ENCODE measurements at places on chromosomes 16 and 17. TPM values are rescaled to one million over a fixed set of nuclear protein-coding genes. Genes with fewer than 3 reads are reported as not detected.

Gene PPP4C
- 109 TPM for total RNA-seq

Gene PRR11
- 5.3 TPM for total RNA-seq

Gene CHST4
- total RNA-seq, result 0.56 TPM

Gene BOLA2B
- 133 TPM for total RNA-seq

Gene SMIM36
- 0.55 TPM for total RNA-seq

Gene TNFRSF17
- total RNA-seq, result 4.3 TPM

Gene ODAD4
- 22.3 TPM for total RNA-seq

Gene CBX2
- 30.7 TPM for total RNA-seq

Gene SMG1
- 113 TPM for total RNA-seq

- DNase-seq, result peak; percentile 45
- H3K27ac ChIP-seq, result no peak overlapping the region
- no peaks in the 10 kb centered on the region for H3K36me3 ChIP-seq
- peaks cover 6% of the 10 kb centered on the region for H3K4me1 ChIP-seq
- H3K4me3 ChIP-seq, result no peak overlapping the region
These were observed 23.8 kb downstream of the COTL1 start for GRCh38 chr16:84593825-84594724.

DNA sequence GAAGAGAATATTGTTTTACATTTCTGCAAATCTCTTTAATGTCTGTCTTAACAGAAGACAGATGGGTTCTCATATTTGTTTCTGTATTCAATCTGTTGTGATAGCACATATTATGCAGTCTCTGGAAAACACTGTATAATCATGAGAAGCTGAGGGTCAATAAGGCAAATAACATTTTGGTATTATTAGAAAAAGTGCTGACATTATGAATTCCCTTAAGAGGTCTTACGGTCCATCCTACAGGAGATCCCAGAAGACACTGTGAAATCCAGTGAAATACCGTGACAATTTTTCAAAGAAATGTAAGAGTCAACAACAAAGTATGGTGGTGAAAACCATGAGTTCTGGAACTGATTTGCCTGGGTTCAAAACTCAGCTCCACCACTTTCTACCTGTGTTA lies 42.3 kb downstream of the ABCA5 start:
- no peaks in the 10 kb centered on the region for H3K36me3 ChIP-seq
- H3K27ac ChIP-seq, result no peak overlapping the region
- no peak for DNase-seq
- no peak overlapping the region for H3K4me3 ChIP-seq
- no peaks in the 10 kb centered on the region for H3K27me3 ChIP-seq

- H3K27ac ChIP-seq, result no peak overlapping the region
- H3K4me1 ChIP-seq, result no peaks in the 10 kb centered on the region
- H3K4me3 ChIP-seq, result no peak overlapping the region
- DNase-seq, result no peak
- H3K27me3 ChIP-seq, result no peaks in the 10 kb centered on the region
These were observed 15.3 kb downstream of the CCL11 start for GRCh38 chr17:34300652-34301370.

DNA sequence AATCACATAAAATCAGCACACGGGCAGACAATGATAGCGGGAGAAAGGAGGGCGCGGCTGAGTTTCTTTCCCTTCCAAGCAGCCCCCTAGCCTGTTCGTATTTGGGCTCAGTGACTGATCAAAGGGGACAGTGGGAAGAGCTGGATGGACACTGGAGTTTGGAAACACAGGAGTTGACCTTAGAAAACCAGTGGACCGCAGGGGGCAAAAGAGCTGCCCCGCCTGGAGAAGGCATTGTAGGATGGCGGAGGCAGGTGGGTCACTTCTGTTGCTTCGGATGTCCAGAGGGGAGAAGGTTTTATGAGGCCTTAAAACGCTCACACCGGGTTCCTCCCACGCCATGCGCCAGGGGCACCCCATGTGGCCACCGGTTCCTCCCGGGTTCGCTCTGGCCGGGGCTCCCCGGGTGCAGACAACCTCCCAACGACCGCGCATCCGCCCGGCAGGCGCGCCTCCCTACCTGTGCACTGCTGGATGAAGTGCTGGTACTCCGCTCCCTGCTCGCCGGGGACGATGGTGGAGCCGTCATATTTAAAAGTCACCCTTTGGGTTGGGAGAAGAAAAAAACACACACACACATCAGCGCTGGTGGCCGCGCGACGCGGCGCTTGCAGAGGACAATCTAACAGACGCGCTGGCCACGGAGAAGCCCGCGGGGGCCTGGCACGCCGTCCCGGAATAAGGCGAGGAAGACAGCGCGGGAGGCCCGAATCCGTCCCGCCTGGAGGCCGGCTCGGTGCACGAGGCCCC lies 662 bp downstream of the COTL1 start:
- H3K27me3 ChIP-seq, result no peaks in the 10 kb centered on the region
- peak overlapping the region; percentile 63 for H3K4me3 ChIP-seq
- peaks cover 27% of the 10 kb centered on the region for H3K4me1 ChIP-seq

GRCh38 chr16:79082970-79083369 lies 517.6 kb downstream of the MAF start:
- H3K27me3 ChIP-seq, result no peaks in the 10 kb centered on the region
- no peak overlapping the region for H3K4me3 ChIP-seq
- H3K36me3 ChIP-seq, result no peaks in the 10 kb centered on the region

DNA sequence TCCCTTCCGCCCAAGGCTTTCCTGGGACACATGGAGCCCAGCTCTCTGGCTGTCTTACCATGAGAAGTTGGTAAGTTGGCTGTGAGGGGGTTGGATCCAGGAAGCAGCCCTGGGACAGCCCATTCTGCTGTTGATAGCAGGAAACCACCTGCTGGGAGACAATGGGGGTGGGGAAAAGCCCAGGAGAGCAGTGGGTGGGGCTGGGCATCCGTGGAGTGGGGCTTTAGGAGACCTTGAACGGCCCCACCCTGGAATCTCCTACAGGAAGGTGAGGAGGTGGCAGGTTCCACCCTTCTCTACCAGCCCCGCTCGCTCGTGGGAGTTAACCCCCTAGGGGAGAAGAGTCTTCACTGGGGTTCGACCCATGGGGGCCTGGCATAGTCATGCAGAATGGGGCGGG lies 5.8 kb downstream of the TMEM92 start:
- no peaks in the 10 kb centered on the region for H3K36me3 ChIP-seq
- no peak overlapping the region for H3K4me3 ChIP-seq
- H3K27ac ChIP-seq, result no peak overlapping the region
- H3K4me1 ChIP-seq, result no peaks in the 10 kb centered on the region

- H3K4me3 ChIP-seq, result no peak overlapping the region
- H3K36me3 ChIP-seq, result no peaks in the 10 kb centered on the region
- H3K27ac ChIP-seq, result peak overlapping the region; percentile 82
- H3K4me1 ChIP-seq, result peaks cover 32% of the 10 kb centered on the region
- peak; percentile 93 for DNase-seq
These were observed 10.3 kb upstream of the TVP23A start for GRCh38 chr16:10828851-10829366.

DNA sequence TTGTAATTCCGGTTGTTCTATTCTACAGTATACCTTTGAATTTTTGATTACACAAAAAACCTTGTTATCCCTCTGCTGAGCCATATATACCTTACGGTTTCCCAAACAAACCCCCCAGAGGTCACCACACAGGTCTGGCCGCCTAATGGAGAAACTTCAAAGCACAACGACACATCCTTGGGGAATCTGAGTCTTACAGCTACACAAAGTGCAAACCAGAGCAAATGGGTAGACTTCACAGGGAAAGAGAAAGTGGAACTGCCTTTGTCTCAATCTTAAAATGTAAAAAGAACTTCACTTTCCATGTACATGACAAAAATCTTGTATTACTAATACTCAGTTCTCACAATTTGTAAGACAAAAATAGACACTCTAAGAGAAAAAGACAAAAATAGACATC lies 2.7 kb downstream of the FBXO31 start:
- peak overlapping the region; percentile 3 for H3K27ac ChIP-seq
- no peak for DNase-seq
- H3K27me3 ChIP-seq, result no peaks in the 10 kb centered on the region

DNA sequence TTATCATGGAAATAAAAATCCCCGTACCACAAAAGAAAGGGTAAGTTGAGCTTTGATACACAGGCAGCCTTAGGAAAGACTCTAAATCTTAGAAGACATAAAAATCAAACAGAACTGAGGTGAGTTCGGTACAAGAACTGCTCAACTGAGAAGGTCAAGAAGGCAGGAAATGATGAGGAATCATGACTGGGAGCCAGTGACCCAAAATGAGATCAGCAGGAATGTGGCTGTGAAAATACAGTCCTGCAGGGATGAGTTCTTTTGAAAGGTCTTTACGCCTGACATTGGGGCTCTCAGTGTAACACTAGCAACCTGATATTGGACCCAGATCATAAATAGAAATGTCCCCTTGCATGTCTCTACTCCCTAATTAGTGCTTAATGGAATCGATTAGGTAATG lies 56.3 kb upstream of the CDH11 start:
- H3K27me3 ChIP-seq, result no peaks in the 10 kb centered on the region
- no peaks in the 10 kb centered on the region for H3K36me3 ChIP-seq
- no peaks in the 10 kb centered on the region for H3K4me1 ChIP-seq
- H3K27ac ChIP-seq, result no peak overlapping the region
- no peak overlapping the region for H3K4me3 ChIP-seq

GRCh38 chr16:11669380-11670146 lies 1.3 kb downstream of the SNN start:
- no peak for DNase-seq
- H3K4me3 ChIP-seq, result peak overlapping the region; percentile 85
- peaks cover 41% of the 10 kb centered on the region for H3K4me1 ChIP-seq
- H3K27me3 ChIP-seq, result no peaks in the 10 kb centered on the region
- H3K36me3 ChIP-seq, result no peaks in the 10 kb centered on the region

- no peaks in the 10 kb centered on the region for H3K4me1 ChIP-seq
- no peaks in the 10 kb centered on the region for H3K36me3 ChIP-seq
- no peaks in the 10 kb centered on the region for H3K27me3 ChIP-seq
- H3K27ac ChIP-seq, result no peak overlapping the region
- H3K4me3 ChIP-seq, result no peak overlapping the region
These were observed 1.2 kb downstream of the BRIP1 start for GRCh38 chr17:61862105-61862574.

DNA sequence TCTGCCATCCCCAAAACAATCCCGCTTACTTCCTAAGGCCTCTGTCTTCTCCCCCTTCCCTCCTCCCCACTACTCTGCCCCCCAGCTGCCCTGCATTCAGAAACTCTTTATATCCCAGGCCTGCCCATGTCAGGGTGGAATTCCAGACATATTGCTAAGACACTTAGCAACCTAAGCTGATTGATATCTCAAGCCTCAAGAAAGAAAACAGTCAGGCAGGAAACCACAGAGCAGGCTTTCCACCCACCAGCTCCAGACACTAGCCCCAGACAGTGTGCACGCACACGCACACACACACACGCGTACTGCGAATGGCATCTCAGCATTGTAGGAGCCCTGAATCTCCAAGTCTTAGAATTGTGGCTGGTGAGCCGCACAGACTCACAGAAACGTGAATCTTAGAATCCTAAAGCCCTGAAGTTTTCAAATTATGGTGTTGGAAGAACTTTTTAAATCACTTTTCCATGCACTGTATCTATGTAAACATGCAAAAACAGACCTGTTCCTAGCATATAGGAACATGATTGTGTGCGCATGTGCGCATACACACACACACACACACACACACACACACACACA lies 8.8 kb upstream of the LPCAT2 start:
- H3K27ac ChIP-seq, result no peak overlapping the region
- no peaks in the 10 kb centered on the region for H3K36me3 ChIP-seq
- no peaks in the 10 kb centered on the region for H3K27me3 ChIP-seq
- peaks cover 43% of the 10 kb centered on the region for H3K4me1 ChIP-seq
- no peak for DNase-seq
- H3K4me3 ChIP-seq, result no peak overlapping the region

DNA sequence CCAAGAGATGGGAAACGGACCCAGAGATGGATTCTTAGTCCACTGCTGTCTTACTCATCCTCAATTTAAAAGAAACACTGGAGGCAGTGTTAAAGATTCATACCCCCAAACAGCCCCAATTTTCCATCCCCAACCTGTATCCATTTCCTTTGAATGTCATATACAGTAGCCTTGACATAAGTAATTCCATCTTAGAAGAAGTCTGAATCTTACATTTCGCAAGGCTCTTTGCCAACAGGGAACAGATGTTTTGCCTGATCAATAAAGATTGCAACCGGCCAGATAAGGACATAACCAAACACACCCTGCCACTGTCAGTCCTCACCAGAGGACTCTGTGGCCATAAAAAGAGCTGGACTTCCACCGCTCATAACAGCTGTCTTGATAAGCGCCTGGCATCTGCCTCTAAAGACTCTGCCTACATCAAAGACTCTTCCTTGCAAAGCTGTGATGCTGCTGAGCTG lies 59.0 kb upstream of the MED9 start:
- no peak for DNase-seq
- H3K4me3 ChIP-seq, result no peak overlapping the region
- no peak overlapping the region for H3K27ac ChIP-seq
- H3K36me3 ChIP-seq, result no peaks in the 10 kb centered on the region
- H3K4me1 ChIP-seq, result no peaks in the 10 kb centered on the region

DNA sequence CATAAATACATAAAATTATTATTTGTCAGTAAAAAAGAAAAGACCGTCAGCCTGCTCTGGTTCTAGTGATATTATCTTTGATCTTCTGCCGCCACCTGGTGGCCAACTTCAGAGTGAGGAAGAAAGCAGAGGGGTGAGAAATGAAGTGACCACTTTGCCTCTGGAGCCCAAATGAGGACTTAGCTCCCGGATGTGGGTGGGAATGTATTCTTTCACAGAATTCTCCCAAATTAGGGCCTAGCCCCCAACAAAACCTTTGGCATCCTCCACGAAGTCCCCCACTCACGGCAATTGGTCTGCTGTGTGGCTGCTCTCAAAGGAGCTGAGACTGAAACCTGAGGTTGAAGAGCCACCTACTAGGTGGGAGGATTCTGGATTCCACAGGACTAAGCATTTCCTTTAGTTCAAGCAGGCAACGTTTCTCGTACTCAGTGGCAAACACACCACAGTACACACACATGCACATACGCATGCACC lies 4.9 kb upstream of the ZNF267 start:
- no peaks in the 10 kb centered on the region for H3K4me1 ChIP-seq
- no peak overlapping the region for H3K4me3 ChIP-seq
- peak; percentile 92 for DNase-seq
- no peaks in the 10 kb centered on the region for H3K36me3 ChIP-seq
- H3K27ac ChIP-seq, result peak overlapping the region; percentile 23
- H3K27me3 ChIP-seq, result no peaks in the 10 kb centered on the region

DNA sequence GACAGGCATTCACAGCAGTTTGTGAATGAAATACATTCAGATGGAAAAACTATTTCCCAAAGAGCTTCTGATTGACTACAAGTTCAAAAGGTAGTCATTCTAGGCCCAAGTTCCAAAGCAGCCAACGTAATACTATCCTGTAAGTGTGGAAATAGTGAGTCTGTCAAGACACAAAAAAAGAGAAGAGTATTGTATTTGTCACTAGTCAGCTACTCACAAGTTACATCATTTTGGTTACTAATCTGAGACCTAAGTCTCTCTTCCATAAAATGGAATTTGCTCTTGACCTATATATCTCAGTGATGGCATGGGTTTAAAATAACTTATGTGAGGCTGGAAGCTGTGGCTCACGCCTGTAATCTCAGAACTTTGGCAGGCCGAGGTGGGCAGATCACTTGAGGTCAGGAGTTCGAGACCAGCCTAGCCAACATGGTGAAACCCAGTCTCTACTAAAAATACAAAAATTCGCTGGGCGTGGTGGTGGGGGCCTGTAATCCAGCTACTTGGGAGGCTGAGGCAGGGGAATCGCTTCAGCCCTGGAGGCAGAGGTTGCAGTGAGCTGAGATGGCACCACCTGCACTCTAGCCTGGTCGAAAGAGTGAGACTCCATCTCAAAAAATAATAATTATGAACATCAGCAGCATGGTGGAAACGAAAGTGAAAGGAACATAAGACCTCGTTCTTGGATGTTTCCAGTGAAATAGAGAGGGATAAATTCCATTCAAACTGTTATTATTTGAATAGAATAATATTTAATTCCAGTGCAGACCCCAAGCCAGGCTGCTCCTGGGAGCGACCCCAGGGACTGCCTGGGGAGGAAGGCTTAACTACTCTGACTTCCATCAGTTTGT lies 2.9 kb downstream of the CMC2 start:
- H3K36me3 ChIP-seq, result no peaks in the 10 kb centered on the region
- H3K27ac ChIP-seq, result no peak overlapping the region
- H3K4me3 ChIP-seq, result no peak overlapping the region

Measured in testis (tissue), 5 donors.